ENCODE measurements at places on chromosomes 1 and 21.

DNA sequence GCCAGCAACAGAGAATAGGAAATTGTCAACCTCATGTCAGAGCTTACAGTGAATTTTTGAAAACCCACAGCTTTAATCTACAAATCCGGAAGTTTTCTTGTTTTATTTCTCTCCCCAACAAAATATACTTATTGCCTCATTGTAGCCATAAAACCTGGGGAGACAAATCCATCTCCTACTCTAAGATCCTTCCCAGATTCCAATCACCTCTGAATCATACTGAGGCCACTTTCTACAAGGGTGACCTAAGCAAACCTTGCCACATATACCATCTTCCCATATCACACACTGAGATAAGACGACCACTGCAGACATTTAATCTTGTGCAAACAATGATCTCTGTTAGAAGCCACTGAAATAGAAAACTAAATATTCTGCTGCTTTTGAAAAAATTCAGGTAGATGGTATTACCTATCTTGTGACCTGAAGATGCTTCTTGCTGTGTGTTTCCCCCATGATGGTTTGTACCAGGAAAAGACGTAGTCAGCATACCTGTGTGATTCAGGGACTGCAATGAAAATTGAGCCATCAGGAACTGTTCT is 171.5 kb upstream of the DUSP10 start:
- DNase-seq, result no peak

GRCh38 chr21:18244671-18245463 is at the start of gene CHODL:
Gene CHODL (plus strand): TSS chr21:18244833. CDS start chr21:18245224, 391 bp downstream.
- no peak for DNase-seq

DNA sequence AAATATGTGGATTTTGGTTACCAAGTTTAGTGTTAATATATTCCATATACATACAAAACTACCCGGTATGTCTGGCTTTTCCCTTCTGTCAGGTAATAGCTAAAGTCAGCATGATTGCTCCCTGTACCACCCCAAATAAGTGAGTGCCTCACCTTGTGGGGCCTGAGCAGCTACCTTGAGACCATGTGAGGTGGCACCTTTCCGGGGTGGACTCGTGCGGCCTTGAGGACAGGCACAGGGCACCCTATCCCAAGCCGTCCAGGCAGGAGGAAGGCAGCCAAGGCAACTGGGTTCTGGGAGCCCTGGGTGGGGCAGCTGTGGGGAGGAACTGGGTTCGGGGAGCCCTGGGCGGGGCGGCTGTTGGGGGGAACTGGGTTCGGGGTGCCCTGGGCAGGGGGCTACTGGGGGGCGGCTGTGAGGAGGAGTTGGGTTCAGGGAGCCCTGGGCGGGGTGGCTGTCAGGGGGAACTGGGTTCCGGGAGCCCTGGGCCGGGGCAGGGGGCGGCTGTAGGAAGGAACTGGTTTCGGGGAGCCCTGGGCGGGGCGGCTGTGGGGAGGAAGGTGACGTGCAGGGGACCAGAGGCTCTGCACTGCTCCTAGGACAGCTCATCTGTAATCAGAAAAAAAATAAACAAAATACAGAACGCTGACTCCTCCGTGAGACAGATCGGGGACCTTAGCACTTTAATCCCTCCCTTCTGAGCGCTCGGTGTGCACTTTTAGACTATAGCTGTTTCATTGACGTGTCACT is 63.3 kb downstream of the POFUT2 start:
- DNase-seq, result no peak

DNA sequence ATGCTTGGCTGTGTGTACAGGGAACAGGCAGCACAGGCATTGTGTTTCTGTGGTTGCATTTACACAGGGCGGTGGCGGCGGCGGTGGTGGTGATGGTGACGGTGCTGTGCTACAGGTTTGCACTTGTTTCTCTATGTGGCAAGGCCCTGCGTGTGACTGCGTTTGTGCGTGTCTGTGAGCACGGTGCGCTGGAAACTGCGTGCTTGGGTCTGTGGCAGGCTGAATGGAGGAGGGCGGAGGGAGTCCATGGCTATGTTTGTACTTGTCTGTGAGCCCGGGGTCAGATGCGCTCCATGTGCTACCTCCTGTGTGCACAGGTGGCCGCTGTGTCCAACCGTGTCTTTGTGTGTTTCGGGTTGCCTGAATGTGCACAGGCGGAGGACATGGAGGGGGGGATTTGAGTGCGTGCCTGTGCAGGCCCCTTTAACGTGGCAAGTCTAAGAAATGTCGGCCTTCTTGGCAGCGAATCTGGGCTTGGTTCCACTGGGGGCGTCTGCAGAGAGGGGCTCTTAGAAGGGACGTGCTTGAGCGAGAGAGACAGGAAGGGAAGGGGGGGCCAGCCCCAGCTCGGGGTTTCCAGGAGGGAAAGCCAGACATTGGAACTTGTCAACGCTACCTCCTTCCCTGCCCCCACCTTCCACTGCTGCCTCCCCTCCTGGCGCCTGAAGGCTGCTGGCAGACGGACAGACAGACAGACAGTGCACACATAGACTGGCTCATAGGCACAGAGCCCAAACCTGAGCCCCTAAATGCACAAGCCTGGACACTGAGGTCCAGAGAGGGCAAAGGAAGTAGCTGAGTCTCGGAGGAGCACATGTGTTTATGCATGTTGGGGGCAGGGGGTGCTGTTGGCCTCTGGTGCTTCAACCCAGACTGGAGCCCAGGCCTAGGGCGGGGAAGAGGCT is 32.7 kb upstream of the WASF2 start:
- DNase-seq, result no peak

GRCh38 chr1:174090471-174090870 is 68.3 kb upstream of the RC3H1 start:
- DNase-seq, result no peak

GRCh38 chr1:220454155-220454777 is 73.7 kb upstream of the MARK1 start:
- no peak for DNase-seq

DNA sequence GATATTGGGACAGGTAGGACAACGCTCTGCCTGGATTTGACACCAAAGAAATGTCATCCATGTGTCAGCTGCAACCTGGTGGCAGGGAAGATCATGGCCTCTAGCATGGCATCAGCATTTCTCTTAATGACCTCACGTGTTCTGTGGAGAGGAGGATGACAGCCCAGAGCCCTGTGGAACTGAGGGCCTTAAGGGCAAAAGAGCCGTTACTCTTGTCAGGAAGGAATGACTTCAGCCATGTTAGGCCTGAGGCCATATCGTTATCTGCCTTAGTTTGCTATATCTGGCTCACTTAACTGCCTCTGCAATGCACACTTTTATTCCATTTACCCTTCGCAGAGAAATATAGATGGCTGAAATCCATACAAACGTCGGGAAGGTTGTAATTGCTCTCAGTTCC is 83.2 kb upstream of the PBX1 start:
- DNase-seq, result no peak

DNA sequence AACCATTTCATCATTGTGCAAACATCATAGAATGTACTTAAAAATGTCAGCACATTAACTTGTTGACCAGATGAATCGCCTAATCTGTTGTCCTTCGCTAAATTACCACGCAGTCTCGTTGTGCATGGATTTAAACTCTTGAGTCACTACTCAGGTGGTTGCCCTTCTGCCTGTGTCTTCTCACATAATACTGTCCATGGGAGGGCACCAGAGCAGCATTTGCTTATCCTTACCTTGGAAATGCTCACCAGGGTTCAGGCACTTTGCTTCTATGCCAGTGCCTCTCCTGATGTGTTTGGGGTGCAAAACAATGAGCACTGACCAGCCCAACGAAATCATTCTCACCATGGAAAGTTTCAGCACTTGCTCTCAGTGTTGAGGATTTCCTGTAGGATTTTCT is 559.9 kb downstream of the RWDD3 start:
- no peak for DNase-seq

Data from NCI-H1048 (cell line).